ENCODE measurements at places on chromosomes 3 and 15.

GRCh38 chr15:88987934-88988671, 74.9 kb upstream of the MFGE8 start:
- no peak for DNase-seq

DNA sequence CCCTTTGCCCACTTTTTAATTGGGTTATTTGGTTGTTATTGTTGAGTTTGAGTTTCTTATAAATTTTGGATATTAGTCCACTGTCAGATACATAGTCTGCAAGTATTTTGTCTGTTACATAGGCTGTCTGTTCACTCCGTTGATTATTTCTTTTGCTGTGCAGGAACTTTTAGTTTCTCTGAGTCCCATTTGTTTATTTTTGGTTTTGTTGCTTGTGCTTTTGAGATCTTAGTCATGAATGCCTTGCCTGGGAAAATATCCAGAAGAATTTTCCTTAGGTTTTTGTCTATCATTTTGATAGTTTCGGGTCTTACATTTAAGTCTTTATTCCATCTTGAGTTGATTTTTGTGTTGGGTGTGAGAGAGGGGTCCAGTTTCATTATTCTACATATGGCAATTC, 254.5 kb downstream of the NLGN1 start:
- DNase-seq, result no peak

GRCh38 chr3:16140116-16140893, 34.2 kb upstream of the GALNT15 start:
- DNase-seq, result no peak

DNA sequence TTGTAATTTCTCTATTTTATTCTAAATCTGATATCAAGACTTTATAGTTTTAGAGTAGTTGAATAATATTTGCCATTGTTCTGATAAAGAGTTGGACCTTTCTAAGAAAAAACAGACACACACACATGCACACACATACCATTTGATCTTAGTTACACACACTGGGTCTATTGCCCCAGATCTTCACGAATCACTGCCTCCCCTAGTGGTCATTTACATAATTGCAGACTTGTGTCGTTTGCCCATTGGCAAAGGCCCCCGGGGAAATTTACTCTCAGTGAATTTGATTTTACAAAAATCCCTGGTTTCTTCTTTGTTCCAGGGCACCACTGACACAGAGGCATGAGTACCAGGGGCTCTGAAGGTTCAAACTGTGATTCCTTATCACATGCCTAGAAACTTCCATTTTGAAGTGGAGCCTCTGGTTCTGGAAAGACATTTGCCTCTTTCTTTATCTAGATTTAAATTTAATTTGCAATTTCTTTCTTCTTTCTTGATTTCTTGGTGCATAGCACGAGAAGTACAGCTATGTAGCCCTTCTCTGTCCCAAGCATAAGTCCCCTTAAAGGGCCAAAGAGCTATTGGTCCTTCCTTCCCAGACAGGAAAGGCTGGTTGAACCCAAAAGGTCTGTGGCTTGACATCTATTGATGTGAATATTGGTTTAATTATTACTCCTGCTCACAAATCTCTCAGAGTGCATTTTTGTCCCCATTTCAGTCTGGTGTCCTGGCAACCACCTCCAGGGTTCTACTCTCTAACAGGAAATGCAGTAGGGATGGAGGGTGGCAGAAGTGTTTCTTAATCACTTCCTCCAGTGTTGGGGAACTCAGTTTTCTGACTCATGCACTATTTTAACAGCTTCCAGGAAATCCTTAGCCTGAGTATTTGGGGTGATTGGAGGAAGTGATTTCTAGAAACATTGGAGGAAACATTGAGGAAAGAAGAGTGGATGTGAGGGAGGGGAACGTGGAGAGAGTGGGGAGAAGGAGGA, 32.4 kb upstream of the SLC6A11 start:
- no peak for DNase-seq

DNA sequence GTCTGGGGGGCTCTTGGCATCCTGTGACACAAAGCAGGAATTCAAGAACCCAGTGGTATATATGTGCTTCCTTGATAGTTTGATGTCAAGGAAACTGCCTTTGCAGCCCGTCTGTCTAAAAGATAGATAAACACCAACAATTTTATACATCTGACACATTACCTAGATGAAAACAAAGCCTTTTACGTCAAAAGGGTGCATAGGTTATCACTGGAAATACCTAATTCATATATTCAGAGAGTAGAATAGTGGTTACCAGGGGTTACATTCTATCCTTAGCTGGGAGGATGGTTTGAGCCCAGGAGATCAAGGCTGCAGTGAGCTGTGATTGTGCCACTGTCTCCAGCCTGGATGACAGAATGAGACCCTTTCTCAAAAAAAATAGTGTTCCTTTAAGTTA, 356.9 kb upstream of the RASGRP1 start:
- no peak for DNase-seq

GRCh38 chr3:194675081-194675640, 3.2 kb upstream of the LSG1 start:
- DNase-seq, result no peak

- no peak for DNase-seq
These were observed 3.9 kb upstream of the ANKRD63 start for GRCh38 chr15:40286794-40287193.

DNA sequence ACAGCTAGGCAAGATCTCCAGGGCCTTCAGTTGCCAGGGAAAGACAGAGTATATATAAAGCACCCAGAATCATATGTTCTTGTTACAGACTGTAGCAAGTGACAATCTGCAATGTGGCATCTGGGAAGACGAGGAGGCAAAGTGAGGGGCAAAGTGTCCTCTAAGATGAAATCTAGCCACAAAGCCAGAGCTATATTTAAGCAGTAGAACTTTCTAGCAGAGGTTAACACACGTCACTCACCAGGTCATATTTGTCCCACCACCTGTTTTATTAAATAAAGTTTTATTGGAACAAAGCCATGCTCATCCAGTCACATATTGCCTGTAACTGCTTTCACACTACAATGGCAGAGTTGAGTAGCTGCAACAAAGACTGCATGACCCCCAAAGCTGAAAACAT, 51.5 kb downstream of the PDZRN3 start:
- DNase-seq, result no peak

- no peak for DNase-seq
These were observed 3.2 kb upstream of the SLC4A7 start for GRCh38 chr3:27487383-27487782.

- DNase-seq, result no peak
These were observed 84.5 kb upstream of the TMEM108 start for GRCh38 chr3:132953683-132954082.

- no peak for DNase-seq
These were observed 8.3 kb upstream of the LMOD3 start for GRCh38 chr3:69130689-69131088.

GRCh38 chr3:189773056-189773455, 141.9 kb downstream of the TP63 start:
- DNase-seq, result no peak

- no peak for DNase-seq
These were observed 191.7 kb upstream of the GBE1 start for GRCh38 chr3:81953111-81953510.

- DNase-seq, result no peak
These were observed 132.4 kb downstream of the ADAMTS9 start for GRCh38 chr3:64555351-64555750.

DNA sequence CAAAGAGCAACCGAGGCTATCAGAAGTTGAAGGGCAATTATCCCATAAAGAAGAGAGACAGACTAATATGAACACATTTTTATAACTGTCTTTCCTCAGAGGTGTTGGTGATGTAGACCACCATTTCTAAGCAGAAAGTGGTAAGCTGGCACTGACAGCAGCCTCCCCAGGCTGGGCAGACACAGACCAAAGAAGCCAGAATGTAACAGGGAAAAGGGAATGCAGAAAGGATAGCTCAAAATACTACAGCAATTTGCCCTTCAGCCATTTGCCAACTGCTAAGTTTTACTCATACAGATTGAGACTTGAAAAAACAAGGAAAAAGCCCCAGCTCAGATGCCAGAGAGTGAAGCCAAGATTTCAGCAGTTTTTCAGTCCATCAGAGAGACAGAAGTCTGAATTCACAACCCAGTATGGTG, 73.5 kb upstream of the ABI3BP start:
- no peak for DNase-seq

GRCh38 chr15:81152339-81152738, 18.3 kb downstream of the CFAP161 start:
- no peak for DNase-seq

DNA sequence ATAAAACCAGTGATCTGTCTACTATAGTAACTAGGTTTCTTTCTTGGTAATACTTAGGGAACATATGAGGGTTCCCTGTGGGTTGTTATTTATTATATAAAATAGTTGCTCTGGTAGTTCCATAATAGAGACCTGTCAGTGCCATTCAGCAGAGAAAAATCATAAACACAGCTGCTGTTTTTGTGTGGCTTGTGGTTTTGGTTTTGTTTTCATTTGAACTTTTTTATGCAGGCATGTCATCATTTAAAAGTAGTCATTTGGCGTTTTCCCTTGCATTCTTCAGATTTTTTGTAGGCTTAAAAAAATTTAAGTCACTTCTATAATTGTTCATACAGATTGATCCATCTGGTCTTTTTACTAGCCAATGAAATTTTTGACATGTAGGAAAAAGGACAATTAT, 47.9 kb downstream of the PIK3CA start:
- DNase-seq, result no peak

- no peak for DNase-seq
These were observed 63.3 kb upstream of the CORO2B start for GRCh38 chr15:68515371-68516095.

GRCh38 chr3:172085557-172085895, 46.1 kb downstream of the FNDC3B start:
- peak; percentile 32 for DNase-seq

DNA sequence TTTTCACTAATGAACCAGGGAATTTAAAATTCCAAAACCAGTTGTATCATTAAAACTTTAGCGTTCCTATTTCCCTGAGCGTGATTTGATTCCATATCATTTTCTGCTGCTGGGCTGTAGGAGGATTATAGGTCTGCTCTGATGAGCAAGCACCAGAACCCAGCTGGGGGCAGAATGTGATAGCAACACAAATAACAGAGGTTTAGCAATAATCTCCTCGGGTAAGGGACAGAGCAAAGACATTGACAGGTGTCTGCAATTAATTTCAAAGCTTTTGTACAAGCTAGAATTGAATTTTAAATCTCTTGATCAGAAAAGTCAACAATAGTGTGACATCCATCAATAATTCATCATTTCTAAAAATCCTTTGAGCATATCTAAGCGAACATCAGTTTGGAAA, 163.4 kb upstream of the RAP2B start:
- DNase-seq, result no peak

- no peak for DNase-seq
These were observed 68.7 kb upstream of the RNF7 start for GRCh38 chr3:141669434-141669833.

GRCh38 chr3:193481436-193481835, 73.3 kb downstream of the ATP13A4 start:
- DNase-seq, result no peak

- DNase-seq, result no peak
These were observed 1.4 kb downstream of the MAP6D1 start for GRCh38 chr3:183823963-183824362.

GRCh38 chr3:172317481-172317880, 130.8 kb downstream of the GHSR start:
- no peak for DNase-seq

DNA sequence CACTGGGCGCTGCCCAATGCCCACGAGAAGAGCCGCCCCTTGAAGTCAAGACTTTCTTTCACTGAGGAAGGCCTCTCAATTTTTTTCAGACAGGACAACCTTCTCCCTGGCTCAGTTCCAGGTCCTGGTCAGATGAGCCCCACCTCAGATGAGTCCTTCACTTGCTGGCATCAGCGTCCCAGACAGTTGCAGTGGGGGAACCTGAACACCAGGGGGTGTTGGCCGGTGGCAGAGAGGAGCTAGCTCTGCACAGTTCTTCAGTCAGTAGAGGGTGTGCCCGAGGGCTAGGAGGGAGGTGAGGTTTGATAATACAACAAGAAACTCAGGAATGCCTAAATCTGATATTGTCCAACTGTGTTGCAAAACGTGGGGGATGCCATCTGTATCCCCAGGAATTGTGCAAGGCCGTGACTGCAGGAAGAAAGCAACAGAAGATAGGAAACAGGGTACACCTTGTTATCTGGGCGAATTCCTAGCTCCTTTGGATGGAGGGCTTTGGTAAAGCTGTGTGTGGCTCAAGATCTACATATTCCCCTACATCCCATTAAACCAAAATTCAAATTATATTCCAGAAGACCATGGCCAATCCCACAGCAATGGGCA, 34.3 kb downstream of the CCR3 start:
- no peak for DNase-seq

- no peak for DNase-seq
These were observed 3.3 kb upstream of the ARIH2 start for GRCh38 chr3:48915296-48915695.

- DNase-seq, result no peak
These were observed 46.7 kb downstream of the TLE3 start for GRCh38 chr15:70050970-70051369.

- DNase-seq, result no peak
These were observed 5.7 kb upstream of the CCDC80 start for GRCh38 chr3:112646623-112647022.

GRCh38 chr3:165403666-165404065, 207.5 kb upstream of the SLITRK3 start:
- DNase-seq, result no peak

DNA sequence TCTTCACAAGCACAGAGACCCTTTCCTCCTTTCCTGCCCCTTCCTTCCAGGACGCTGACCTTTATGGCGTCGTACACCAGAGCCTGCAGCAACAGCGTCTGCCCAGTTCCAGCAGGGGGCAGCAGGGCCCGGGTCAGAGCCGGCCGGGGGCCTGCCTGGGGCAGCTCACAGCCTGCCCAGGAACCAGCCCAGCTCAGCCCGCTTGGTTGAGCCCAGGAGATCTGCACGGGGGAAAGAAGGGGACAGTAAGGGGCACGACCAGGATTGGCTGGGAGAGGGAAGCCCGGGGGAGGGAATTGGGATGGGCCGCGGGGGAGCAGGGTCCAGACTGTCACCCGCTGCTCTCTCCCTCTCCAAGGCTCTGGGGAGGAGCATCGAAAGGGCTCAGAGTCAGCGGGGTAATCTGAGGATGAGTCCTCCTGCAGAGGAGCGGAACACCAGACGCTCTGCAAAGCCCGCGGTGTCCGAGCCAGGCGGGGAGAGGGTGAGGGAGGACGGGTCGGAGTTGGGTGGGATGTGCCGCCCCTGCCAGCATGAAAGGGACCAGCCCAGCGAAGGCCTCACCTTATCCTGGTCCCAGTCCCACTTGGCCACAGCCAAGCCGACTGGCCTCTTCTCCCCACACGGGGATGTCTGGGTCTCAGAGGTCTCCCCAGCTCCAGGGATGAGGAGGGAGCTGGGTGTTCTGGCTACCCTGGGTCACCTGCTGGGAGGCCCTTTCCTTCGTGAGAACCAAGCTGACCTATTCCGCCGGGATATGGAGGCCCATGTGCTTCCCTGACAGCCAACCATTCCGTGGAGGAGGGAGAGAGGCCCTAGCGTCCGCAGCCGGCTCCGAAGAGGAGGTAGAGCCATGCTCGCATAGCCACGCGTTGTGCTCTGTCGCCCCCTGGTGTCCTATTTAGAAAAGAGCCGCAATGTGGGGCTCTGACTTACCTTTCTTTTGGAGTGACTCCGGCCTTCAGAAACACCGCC, 7.4 kb upstream of the IGDCC3 start:
- peak; percentile 66 for DNase-seq

Measured in COLO829 (cell line).